Lung microvascular endothelial cell (primary cell): ENCODE measurements at places on chromosomes 13 and 19. TPM values are rescaled to one million over a fixed set of nuclear protein-coding genes. Genes with fewer than 3 reads are reported as not detected.

- DNase-seq, result no peak
Observed at GRCh38 chr13:78609464-78610205, 6.3 kb upstream of the POU4F1 start.

RASL11A gene
- 1.7 and 2.0 TPM in 2 replicates for total RNA-seq

CGB2 gene
- not detected in 2 replicates for total RNA-seq

GRCh38 chr13:98308086-98308911 is 131.2 kb upstream of the RNF113B start:
- DNase-seq, result no peak

DNA sequence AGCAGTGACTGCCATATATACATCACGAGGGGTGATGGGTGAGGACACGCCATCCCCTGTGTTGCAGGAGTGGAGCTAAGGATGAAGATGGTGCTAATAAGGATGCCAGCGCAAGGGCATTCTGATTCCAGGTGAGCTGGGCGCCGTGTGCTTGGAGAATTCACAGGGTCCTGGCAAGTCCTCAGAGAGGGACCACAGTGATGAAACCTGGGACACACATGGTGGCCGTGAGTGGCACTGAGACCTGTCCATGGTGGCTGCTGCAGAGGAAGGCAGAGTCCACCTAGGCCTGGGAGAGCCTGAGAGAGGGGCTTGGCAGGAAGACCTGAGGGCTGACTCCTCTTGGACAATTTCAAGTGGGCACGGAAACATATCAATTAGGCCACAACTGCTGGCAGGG is 65.2 kb downstream of the RFX2 start:
- DNase-seq, result no peak

DNA sequence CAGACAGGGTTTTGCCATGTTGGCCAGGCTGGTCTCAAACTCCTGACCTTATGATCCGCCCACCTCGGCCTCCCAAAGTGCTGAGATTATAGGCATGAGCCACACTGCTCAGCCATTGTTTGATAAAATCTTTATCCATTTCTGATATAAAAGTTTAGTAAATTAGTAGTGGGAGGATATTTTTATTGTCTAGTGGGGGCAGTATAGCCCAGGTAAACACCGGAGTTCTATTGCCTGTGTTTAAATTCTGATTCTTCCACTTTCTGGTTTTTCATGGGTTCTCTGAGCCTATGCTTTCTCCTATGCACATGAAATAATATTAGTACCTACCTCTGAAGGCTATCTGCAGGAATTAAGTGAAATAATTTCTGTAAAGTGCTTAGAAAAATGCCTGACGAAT is 20.1 kb upstream of the ARHGEF18 start:
- no peak for DNase-seq

GRCh38 chr19:29641597-29641996 is 23.7 kb upstream of the PLEKHF1 start:
- no peak for DNase-seq

GRCh38 chr19:11012507-11012906 is 51.7 kb downstream of the SMARCA4 start:
- DNase-seq, result no peak

ELOF1 gene
- total RNA-seq, result 19.2 and 27.2 TPM in 2 replicates

DNA sequence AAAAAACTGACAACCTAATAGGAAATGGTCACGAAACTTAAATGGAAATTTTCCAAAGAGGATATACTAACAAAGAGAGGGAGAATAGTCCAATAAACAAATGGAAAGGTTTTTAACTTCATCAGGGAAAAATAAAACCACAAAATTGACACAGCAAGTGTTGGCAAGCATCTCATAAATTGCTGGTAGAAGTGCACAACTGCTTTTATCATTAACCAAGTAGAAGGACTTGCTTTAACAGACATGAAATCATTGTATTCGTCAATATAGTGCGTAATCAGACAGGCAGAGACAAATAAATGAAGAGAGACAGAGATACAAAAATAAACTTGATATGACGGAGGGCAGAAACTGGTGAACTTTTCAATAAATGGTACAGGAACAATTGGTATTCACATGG is 7.4 kb downstream of the TGDS start:
- no peak for DNase-seq
